Fibroblast of skin of left quadriceps (primary cell): ENCODE measurements at places on chromosomes 3 and 15.

DNA sequence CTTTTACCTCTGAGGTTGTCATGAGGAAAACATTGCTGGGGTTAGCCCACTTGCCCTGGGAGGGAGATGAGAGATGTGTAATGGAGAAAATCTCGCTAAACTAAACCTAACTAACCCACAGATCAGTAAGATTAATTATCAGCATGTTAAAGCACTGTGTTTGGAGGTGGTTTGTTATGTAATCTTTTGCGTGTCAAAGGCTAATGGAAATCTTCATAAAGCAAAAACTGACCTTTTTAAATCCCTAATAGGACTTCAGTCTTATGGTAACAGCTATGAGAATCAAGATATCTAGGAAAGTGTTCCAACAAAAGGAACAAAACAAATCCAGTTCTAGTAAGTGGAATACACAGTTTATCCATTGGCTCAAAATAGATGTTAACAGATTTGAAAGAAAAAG, 102.7 kb downstream of the PLOD2 start:
- DNase-seq = no peak

- no peak for DNase-seq
These were observed 258.3 kb downstream of the C3orf38 start for GRCh38 chr3:88408097-88408496.

- no peak for DNase-seq
These were observed 73.0 kb upstream of the POMGNT2 start for GRCh38 chr3:43178891-43179366.

DNA sequence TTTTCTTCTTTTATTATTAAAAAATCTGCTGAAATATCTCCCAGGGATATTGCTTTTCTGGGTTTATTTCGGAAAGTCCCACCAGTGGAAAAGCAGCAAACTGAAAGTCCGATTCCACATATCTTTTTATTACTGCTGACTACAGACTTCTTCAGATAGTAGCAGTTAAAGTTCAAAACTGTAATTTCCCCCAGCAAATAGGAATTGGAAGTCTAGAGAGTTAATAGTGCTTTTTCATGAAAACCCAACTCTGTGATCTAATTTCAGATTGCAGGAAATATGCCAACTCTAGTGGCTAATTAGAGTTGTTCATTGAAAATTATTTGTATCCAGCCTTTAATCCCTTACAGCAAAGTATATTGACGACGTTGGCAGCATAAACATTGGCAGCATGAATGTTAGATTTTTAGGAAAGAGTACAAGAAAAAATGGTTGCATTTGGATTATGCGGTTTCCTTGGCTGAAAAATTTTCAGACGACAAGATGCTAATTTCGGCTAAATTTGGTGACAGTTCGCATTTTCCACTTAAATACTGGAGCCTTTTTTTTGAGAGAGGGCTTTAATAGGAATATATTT, 472.9 kb upstream of the CBLB start:
- DNase-seq = no peak

DNA sequence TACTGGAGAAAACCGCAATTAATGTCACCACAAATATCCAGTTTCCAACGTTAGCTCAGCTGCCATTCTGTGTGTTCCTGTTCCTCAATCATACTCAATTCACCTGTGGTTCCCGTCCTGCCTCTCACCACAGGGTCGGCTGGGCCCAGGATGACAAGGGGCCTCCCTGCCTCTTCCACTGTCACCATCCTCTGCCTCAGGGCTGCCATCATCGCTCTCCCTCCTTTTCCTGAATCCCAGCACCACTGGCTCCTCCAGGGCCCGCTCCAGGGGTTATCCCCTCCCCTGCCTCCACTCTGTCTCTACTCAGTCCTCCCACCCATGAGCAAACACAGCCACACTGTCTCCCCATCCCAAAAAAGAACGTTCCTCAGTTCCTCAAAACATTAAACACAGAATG, 170.9 kb upstream of the NSMCE3 start:
- no peak for DNase-seq

DNA sequence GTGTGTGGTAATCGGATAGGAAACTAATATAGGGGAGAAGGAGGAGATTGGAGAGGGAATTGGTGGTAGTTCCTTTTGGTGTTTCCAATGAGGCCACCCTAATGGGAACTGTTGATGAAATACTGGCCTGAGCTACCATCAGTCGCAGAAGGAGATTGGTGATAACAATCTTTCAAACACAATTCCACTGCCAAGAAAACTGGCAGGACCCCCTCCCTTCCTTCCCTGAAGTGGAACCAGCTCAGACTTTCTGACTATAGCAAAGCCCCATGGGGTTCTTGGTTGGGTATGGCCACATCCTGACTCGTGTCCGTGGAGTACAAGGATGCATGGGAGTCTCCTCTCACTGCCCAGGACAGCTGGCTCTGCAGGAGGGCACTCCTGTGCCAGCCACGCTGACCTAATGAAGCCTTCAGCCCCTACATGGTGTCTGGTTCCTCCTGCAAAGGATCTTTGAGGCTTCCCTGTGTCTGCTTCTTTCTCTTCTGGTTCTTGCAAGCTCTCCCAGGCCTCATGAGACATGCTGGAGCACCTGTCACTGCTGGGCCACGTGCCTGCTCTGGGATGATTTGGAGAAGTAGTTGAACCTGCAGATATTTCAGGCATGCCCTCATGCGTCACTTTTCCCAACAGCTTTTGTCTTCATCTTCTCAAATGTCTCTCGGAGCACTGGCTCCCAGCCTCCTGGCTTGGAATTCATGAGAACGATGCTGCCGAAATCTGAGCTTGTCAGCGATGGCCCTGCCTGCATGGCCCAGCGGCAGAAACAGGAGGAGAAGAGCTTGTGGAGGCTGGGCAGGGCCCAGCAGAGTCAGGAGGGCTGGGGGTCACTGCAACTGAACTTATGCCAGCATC, 90.0 kb upstream of the ADPGK start:
- no peak for DNase-seq

DNA sequence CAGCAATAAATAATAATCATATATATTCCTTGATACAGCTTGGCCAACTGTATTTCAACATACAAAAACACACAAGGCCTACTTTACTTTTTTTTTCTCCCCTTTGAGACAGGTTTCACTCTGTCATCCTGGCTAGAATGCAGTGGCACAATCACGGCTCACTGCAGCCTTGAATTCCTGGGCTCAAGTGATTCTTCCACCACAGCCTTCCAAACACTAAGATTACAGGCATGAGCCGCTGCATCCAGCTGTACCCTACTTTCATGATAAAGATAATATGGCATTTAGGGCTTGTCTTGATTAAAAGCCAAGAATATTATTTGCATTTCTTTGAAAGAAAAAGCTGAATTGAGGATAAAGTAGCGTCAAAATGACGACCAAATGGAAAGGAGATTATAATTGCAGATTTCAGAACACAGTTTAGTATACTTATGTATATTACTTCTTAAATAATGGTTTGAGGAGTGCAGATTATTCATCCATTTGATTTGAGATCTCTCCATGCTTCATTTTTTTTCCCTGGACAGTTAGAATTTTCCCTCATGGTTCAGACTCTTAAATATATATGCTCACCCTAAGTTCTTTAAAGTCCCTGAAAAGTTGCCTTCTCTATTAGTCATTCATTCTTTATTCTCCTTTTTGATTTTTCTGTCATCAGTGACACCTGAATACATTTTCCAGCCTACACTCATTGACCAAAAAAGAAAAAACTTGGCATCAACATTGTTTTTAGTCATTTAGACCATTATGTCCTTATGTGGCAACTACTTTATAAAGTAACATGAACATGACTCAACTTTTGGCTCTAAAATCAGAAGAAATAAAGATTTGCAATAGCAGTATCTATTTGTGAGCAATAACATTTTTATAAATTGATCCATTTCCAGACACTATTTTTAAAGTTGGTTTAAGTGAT, 48.5 kb upstream of the MLF1 start:
- DNase-seq = peak; percentile 30

DNA sequence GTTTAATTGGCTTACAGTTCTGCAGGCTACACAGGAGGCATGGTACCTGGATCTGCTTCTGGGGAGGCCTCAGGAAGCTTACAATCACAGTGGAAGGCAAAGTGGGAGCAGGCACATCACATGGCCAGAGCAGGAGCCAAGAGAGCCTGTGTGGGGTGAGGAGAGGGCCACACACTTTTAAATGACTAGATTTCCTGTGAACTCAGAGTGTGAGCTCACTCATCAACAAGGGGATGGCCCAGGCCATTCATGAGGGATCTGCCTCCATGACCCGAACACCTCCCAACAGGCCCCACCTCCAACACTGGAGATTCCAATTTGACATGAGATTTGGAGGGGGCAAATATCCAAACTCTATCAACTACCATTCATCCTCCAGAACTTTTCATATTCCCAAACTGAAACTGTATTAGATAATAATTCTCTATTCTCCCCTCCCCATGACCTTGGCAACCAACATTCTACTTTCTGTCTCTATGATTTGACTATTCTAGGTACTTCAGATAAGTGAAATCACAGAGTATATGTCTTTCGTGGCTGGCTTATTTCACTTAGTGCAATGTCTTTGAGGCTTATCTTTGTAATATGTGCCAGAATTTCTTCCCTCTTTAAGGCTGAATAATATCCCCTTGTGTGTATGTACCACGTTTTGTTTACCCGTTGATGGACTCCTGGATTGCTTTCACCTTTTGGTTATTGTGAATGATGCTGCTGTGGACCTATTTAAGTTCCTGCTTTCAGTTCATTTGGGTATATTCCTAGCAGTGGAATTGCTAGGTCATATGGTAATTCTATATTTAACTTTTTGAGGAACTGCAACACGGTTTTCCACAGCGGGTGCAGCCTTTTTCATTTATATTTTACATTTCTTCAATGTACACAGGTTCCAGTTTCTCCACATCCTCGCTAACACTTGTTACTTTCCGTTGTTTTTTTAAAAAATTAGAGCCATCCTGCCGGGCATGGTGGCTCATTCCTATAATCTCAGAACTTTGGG, 43.8 kb downstream of the TKT start:
- DNase-seq = no peak
